ENCODE measurements at places on chromosomes 16 and 17.

GRCh38 chr17:64253470-64253869 is 9.6 kb downstream of the TEX2 start:
- no peak for DNase-seq

DNA sequence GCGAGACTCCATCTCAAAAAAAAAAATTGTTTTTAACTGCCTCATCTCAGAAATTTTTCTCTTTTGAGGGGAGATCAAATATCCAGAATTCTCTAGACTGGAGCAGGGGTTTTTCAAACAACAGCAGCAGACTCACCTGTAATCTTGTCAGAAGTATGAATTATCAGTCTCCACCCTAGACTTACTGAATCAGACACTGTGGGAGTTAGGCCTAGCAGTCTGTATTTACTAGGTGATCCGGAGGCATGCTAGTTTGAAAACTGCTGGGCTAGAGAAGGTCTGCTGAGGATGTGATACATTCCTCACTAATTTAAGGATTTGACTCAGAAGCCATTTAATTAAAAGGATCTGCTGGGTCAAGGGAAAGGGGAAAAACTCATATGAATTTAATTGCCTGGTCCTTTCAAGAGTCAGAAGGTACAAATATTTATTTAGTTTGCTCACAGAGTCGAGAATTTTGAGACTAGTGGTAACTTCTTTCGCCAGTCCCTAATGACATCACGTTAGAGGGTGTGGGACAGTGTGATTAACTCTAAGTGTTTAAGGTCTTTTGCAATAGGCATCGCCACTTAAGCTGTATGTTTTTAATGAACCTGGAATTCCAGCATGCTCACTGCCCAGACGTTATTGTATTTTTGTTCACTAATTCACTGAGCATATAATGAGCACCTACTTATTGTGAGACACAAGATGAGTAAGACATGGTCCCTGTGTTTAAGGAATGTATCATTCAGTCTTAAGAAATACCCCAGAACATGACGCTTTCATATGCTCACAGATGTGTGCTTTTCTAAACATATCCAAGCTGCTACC is 14.2 kb downstream of the ATP6V0A1 start:
- DNase-seq, result no peak

DNA sequence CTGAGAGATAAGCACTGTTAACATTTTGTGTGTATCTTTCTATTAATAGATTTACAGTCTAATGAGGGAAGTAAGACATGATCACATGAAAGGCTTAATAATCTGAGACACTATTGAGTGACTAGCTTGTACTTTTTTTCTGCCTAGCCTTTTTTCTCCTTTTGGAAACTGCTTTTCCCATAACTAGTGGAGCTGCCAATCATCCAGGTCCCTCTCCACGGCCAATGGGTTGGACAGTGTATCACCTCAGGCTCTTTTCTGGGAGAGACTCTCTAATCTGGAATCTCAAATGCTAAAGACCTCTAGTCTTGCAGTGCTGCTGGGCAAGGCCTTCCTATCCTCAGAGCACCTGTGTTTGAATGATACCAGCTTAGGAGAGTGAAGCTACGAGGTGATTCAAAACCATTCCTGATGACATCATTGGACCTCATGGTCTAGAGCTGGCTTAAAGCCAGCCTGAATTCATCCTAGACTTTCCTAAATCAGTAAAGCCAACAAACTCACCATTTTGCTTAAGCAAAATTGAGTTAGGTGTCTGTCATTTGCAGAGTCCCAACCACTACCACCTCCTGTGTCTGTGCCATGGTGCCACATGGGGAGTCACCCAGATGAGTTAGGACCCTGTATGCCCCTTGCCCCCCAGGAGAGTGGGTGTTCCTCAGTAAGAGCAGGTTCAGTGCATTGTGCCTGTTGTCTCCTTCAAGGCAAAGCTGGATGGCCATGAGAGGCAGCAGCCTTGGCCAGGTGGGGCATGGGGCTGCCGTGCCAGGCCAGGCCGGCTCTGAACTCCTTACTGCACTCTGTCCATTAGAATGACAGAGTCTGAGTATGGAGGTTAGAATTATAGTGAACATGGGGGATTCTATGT is 62.9 kb downstream of the SPECC1 start:
- no peak for DNase-seq

- no peak for DNase-seq
Measured at GRCh38 chr17:77708049-77708448, 250.5 kb upstream of the TNRC6C start.

DNA sequence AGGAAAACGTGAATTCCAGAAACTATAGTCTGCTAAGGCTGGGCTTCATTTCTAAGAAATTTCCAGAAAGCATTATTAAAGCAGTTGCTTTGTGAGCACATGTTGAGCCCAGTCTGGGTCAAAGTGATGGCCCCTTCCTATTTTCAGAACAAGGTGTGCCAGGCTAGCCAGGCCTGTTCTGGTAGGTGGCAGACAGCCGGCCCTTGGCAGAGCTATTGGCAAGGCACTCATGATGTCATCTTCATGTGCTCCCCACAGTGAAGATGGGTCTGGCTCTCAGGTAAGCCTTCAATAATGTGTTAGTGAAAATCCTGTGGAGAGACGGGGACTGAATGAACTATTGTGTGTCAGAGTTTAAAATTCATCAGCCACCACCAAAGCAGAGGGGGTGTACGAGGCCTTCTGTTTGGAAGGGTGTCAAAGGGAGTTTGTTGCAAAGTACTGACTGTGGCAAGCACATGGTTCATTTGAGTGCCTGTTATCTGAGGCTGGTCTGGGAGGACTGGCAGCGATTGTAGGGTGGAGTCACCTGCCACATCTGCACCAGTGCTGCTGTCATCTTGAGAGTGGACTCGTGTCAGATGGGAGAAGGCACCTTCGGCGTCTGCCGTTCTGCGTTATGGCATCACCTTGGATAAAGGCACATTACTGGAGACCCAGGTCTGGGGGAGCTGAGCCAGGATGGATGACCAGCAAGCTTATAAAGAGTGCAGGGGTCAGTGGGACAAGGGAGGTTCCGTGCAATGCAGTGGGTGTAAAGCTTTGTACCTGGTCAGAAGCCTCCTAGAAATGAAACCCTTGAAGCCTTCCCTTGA is 43.4 kb downstream of the KSR1 start:
- DNase-seq, result no peak

- DNase-seq, result no peak
Measured at GRCh38 chr16:84839054-84839453, 19.3 kb downstream of the CRISPLD2 start.

DNA sequence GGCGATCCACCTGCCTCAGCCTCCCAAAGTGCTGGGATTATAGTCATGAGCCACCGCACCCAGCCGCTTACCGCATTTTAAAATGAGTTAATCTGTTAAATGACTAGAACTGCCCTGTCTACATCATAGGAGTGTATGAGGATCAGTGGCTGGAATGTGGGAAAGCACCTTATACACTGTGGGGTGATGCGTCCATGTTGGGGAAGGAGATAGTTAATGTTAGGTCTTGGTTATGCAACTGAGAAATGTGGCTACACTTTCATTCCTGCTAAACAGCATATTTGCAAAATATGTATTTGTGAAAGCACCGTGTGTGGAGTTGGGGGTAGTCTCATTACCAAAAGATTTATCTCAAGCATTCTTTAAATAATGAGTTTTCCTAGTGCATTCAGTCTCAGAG is 107.6 kb downstream of the SPACA3 start:
- DNase-seq, result no peak

DNA sequence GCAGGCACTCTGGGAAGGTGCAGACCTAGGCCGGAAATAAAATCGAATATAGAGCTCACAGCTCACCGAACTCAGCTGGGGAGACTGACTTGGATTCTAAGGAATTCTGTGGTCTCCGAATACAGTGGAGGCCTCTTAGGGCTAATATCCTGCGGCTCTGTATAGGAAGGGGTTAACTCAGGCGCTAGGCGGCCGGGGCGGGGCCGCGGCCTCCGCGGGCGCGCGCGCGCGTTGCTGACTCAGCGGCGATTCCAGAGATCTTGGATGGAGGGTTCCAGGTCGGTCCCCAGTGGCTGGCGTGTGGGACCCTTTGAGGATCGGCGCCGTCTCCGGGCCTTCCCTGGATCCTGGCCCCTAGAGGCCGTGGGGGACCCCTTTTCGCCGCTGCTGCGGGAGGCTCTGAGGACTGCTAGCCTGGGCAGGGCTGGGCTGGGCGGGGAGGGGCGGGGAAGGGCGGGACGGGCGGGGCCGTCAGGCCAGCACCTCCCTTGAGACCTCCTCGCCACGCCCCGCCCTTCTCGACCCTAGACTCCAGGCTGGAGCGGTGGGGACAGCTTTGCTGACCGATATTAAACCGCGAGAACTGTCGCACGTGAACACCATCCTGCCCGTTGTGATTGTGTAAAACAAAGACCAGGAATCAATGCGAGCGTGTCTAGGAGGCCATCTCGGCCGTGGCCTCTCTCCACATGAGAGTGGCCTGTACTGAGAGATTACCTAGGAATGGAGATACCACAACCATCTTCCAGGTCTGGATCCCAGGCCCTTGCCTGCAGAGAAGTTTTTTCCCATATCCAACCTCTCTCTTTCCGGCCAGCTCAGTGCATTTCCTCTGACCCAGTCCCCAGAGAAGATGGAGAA is 1.4 kb upstream of the PLEKHH3 start:
- DNase-seq, result peak; percentile 84
